ENCODE measurements at places on chromosomes 2 and 18.

DNA sequence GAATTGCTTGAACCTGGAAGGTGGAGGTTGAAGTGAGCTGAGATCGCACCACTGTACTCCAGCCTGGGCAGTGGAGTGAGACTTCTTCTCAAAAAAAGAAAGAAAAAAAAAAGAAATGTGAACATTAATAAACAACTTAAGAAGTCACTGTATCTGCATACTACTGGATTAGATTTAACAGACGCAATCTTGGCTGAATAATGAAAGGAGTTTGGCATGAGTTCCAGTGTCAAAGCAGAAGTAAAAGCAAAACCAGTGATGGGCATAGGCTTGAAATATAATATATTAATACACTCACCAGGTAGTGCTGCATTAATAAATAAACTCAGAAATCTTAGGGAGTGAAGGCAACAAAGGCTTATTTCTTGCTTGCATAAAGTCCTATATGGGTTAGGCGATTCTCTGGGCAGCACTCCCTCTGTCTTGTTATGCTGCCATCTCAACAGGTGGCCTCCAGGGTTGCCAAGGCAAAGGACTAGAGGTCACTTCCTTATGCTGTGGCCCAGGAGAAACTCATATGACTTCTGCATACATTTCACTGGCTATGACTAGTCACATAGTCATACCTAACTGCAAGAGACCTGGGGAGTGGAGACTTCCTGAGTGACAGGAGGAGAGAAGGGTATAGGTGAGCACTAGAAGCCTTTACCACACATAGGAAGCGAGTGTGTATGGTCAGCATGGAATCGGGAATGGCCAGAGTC is 296.2 kb upstream of the SPRED2 start:
- DNase-seq = no peak

GRCh38 chr2:174673876-174674275 is 76.3 kb upstream of the WIPF1 start:
- no peak for DNase-seq

- no peak for DNase-seq
Observed at GRCh38 chr2:178954049-178954448, 95.9 kb downstream of the CCDC141 start.

- no peak for DNase-seq
Observed at GRCh38 chr18:74110149-74110548, 37.5 kb downstream of the FBXO15 start.

DNA sequence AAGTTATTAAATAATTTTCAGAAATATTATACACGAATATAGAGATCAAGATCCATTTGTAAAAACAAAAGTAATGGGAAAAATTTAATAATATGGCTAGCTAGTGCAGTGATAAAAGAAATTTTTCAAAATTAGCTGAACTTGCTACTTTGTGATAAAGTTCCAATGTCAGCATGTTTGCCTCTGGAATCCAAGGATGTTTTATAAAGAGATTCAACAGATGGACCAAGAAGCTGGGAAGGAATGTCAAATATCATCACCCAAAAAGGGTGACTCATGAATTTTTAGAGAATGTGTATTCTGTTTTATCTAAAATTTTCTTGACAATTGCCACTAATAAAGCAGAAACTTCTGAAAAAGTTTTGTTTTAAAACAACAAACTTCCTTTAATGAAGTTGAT is 95.3 kb downstream of the FSIP2 start:
- no peak for DNase-seq

GRCh38 chr2:182220335-182220734 is 206.5 kb downstream of the PDE1A start:
- no peak for DNase-seq

DNA sequence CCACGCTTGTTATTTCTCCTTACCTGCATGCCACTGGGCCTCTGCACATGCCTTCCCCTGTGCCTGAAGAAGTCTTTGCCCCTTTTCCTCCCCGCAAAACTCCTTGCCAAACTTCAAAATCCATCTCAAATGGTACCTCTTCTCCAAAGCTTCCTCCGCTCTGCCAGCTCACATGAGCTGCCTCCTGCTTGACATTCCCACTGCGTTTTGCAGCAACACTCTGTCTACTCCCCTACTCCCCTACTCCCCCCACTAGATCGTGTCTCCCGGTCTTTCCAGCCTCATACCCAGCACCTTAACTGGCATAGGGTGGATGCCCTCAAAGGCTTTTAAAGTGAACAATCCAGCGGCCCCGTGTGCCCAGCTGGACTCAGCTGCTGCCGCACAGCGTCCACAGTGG is 65.8 kb downstream of the TNS1 start:
- no peak for DNase-seq

- no peak for DNase-seq
Observed at GRCh38 chr2:10269711-10270610, 32.7 kb upstream of the HPCAL1 start.

- DNase-seq = no peak
Observed at GRCh38 chr2:44771522-44771921, 170.0 kb upstream of the SIX3 start.

- no peak for DNase-seq
Observed at GRCh38 chr2:54053830-54054229, 61.6 kb upstream of the ACYP2 start.

GRCh38 chr18:57337890-57338289 is 14.5 kb upstream of the ST8SIA3 start:
- DNase-seq = no peak

DNA sequence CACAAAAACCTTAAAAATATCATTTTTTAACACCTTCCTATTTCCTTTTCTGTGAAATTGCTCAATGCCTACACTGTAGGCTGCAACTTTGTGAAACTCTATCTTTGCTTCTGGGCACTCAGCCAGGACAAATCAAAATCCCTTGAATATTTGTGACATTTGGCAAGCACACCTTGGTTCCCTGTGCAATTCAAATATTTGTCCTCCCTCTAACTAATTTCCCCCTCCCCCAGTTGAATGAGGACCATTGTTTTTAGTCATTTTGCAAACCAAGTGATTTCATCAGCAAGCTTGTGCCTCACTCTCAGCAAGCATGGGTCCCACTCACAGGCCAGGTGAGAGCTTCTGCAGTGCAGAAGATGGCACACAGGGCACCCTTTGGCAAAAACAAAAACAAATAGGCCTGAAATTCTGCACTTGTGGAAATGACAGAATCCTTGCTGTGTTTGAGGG is 541.5 kb downstream of the CNTNAP5 start:
- DNase-seq = no peak

DNA sequence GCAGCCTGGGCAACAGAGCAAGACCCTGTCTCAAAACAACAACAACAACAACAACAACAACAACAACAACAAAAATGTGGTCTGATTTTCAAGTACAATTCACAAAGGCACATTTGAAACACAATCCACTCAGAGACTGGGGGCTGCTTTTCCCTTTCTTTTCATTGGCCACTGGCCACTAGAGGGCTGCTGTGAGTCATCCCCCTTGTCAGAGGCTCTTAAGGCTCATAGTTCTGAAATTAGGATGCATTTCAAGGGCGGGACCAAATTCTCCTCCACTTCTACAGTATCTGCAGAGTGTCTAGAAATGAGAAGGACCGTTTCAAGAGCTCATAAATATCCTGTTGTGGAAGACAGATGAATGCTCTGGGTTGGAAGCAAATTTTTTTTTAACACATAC is 285.4 kb downstream of the NRXN1 start:
- no peak for DNase-seq

GRCh38 chr2:102138331-102138730 is 4.2 kb upstream of the IL1R1 start:
- no peak for DNase-seq

DNA sequence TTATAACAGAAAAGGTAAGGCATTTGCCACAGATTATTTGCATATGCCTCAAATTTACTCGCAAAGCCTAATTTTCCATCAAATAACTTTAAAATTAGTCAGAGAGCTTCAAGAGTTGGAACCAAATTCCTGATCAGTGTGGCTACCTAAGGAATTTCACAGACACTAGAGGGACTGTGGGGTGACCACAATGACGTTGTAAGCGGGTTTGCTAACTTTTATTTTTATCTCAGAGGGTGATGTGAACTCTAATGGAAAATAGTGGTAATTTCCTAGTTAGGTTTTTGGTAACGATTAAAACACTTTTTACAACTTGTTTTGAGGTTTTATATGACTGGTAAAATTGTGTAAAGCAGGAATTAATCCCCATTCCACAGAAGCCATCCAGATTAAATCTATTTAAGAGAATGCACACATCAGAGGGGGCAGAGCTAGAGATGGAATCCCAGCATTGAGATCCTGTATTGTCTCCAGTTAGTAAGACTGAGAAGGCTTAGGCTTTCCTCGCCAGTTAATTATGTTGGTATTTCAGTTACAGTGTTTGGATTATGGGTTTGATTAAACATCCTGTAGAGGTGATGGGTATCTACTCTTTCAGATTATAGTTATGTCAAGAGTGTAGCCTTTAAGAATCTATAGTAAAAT is 129.0 kb downstream of the GPD2 start:
- no peak for DNase-seq

- no peak for DNase-seq
Observed at GRCh38 chr2:119536211-119536610, 8.0 kb upstream of the CFAP221 start.

DNA sequence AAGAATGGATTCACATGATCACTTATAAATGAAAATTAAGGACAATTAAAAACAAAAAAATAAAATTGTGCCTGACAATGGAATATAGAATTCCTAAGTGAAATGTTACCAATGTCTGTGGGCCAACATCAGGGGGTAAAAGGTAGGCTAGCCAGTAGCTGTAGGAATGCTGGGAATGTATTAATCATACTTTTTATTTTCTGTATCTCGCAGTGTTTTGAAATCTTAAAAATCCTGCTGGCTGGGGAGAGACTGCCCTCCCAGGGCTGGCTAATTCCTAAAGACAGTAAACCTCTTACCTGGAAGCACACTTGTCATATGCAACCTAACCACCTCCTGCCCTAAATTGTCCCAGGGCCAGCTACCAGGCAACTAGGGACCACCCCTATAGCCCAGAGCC is 69.8 kb downstream of the REV1 start:
- no peak for DNase-seq

GRCh38 chr2:7492719-7493118 is 575.5 kb downstream of the RNF144A start:
- no peak for DNase-seq

- no peak for DNase-seq
Observed at GRCh38 chr2:239368906-239369552, 31.8 kb downstream of the HDAC4 start.

DNA sequence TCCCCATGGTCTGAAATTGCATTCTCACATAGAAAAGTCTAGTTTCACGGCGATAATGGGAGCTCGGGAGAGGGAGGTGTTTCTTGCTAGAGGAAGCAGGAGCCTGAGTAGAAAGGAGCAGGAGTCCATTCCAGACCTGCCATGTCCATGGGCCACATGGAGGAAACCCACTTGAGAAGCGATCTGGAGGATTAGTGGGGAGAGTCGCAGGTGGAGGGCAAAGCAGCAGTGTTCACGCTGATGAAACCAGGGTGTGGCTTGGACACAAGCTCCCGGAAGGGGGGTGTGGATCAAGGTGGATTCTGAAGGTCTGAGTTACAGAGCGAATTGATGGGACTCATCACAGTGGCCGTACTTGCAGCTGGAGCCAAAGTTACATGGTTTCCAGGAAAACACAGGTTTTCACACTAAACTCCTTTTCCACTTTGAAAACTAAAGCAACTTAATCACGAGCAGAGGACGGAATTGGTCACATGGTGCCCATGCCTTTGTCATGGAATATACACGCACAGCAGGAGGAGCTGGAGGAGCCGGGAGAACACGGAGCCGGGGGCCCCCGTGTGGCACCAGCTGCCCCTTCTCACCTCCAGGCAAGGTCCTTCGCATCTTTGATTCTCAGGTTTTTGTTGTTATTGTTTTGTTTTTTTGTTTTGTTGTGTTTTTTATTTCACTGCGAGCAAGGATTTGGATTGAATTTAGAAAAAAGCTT is 255.1 kb upstream of the MYT1L start:
- no peak for DNase-seq

DNA sequence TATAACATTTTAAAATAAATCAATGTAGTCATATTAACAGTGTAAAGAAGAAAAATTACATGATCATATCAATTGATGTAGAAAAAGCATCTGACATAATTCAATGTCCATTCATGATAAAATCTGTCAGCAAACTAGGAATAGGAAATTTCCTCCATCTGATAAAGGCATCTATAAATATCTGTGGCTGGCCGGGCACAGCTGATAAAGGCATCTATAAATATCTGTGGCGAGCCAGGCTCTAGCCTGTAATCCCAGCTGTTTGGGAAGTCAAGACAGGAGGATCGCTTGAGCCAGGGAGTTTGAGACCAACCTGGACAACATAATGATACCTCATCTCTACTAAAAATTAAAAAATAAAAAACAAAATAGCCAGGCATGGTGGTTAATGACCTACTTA is 18.1 kb upstream of the RANBP2 start:
- no peak for DNase-seq

DNA sequence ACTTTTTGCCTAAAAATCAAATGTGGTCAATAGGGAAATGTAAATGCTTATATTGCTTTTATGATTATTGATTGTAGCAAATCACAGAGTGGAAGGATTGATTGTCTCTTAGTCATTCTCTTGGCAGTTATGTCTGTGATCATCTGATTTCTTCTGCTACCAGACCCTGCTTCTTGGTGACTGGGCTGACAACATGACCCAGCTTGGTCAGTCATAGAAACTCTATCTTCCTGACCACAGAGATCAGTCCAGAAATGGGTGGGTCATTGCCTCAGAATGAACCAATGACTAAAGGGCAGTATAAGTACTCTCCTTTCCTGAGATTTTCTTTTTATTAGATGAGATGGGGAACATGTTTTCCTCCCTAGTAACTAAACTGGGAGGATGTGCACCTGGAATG is 87.6 kb downstream of the MAIP1 start:
- no peak for DNase-seq

DNA sequence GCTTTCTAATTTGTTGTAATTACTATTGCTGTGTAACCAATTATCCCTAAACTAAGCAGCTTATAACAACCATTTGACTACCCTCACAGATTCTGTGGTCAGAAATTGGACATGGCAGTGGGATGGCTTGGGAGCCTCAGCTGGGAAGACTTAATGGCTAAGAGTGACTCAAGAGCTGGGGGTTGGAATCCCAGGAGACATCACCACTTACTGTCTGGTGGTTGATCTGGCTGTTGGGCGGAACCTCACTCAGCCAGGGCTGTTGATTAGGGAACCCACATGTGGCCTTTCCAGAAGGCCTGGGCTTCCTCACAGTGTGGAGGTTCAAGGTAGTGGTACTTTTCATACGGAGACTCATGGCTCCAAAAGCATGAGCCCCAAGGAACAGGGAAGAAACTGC is 49.8 kb downstream of the E2F6 start:
- DNase-seq = no peak

DNA sequence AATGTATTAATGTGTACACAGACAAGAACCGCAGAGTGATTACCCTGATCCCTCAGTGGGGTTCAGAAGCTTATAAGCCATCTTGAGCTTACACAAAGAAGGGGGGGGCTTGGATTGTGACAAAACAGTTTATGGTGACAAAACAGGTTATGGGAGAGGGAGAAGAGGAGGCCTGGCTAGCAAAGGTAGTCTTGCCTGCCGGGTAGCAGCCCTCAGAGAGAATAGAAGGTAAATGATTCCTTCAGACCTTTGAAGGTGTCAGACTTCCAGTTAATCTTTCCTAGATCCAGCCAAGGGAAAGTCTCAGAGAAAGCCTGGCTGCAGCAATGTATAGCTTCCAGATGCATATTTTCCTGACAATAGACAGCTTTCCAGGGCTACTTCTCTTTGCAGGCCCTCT is 44.6 kb upstream of the RAPH1 start:
- no peak for DNase-seq

- no peak for DNase-seq
Observed at GRCh38 chr2:151379169-151379568, 21.8 kb downstream of the TNFAIP6 start.

All from SW 1271 (cell line).